ENCODE measurements at places on chromosomes 1 and 21.

DNA sequence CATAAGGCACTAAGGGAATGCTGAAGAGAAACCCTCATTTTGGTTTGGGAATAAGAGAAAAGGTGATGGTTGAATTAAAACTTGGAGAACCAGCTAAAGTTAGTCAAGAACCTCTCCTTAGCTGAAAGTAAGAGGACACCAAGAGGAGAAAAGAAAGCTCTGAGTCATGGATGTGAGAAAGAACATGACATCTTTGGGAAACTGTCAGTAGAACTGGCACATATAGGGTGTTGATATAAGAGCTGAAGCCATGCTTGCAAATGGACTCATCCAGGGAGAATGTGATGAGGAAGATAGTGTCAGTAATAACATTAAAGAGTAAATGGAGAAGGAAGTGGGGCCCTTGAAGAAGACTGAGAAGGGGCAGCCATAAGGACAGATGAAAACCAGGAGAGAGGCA, 54.3 kb downstream of the LRRC8C start:
- DNase-seq = no peak

DNA sequence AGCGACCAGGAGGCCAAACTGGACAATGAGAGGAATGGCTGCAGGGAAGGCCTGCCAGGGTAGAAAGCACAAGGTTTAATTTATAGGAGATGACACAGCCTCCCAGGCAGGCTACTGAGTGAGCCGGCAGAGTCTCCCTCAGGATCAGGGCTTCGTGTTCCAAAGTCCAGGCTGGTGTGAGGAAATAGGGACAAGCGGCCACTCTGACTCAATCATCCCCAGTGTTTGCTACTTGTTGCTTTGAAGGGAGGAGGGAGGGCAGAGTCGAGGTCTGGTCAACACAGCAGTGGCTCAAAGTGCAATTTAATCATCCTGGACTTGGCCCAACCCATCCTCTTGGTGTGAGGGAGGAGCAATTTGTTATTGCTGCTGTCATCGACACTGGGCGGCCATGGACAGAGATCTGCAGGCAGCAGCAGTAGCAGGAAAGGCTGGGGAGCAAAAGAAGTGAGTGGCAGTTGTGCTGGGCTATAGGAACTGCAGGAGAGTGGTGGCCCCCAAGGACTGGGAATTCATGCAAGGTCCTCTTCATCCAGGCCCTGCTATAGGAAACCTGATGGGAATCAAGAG, 27.5 kb downstream of the TBX15 start:
- DNase-seq = no peak

GRCh38 chr1:186722711-186723309, 42.6 kb upstream of the PTGS2 start:
- no peak for DNase-seq

- no peak for DNase-seq
These were observed 876 bp upstream of the NAV1 start for GRCh38 chr1:201537891-201538611.

GRCh38 chr1:115218034-115218405, 120.0 kb downstream of the NGF start:
- no peak for DNase-seq

DNA sequence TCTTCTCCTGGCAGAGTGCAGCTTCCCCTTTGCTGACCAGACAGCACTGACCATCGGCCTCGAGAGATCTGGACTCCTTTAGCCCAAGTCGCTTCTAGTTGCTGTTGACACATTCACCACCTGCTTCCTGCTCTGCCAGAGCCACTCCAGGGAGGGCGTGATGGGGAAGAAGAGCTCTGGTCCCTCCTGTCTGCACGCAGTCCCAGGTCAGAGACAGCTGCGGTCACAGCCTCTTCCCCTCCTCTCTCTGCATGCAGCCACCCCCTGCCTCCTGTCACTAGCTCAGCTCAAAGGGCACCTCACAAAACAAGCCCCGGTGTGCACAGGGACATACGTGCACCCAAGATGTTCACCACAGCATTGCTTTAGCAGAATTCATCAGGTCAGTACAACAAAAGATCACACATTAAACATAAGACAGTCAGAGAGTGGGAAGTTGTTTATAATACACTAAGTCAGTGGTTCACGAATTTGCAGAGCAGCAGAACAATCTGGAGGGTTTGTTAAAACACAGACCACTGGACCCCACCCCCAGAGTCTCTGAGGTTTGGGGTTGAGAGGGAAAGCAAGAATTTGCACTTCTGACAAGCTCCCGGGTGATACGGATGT, 132.9 kb downstream of the SYF2 start:
- no peak for DNase-seq

GRCh38 chr1:239185245-239185619, 201.1 kb upstream of the CHRM3 start:
- no peak for DNase-seq

GRCh38 chr1:93001893-93002292, 40.6 kb upstream of the DIPK1A start:
- no peak for DNase-seq

GRCh38 chr1:16293538-16293937, 56.6 kb upstream of the CPLANE2 start:
- no peak for DNase-seq

DNA sequence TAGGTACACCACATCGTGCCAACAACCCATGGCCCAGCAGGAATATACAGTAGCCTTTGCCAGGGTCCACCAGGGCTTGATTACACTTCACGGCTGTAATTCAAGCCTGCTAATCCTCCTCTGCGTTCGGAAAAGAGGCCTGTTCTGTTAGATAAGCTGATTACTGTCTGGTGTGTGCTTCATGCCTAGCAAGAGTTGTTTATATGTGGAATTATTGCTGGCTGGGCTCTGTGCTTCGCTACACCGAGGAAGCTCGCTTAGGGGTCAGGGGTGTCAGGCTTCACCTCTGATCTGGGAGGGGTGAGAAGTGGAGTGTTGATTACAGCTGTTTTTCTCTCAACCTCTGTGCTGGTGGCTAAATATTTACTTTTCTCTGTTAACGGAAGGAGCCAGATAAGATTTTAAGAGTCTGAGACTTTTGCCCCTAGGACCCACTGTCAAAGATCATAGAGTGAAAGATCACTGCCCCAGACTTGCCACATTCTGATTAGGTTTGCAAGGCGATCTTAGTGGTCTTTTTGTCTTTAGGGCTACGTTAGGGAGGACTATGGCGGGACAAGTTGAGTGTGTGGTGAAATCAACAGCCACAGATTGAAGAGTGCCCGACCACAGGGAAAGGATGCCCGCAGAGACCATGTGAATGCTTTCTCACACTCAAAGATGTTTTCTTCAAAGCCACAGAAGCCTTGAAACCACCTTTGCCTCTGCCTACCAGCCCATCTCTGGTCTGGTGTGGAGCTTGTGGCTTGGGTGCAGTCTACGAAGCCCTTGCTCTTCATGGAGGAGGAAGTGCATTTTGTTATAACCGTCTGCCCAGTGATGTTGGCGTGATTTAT, 216.1 kb downstream of the PBX1 start:
- DNase-seq = no peak

- no peak for DNase-seq
These were observed 61.1 kb upstream of the DMRTB1 start for GRCh38 chr1:53398091-53398490.

DNA sequence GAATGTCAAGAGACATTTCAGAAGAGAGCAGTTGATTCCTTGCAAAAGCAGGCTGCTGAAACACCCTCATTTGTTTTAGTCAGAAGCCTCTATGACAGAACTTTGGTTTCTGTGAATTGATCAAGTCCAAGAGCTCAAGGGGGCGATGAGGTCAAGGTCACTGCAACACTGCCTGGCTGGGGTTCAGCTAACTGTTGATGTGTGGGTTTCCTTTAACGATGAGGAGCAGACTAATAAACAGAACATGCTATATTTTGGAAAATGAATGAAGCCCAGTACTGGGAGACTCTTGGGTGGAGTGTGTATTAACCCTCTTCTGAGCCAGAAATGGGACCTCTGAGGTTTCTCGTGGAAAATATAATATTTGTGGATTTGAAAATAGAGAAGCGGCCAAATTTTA, 109.3 kb downstream of the ZC3H11B start:
- no peak for DNase-seq

- no peak for DNase-seq
These were observed 112.3 kb downstream of the GLUL start for GRCh38 chr1:182279302-182279701.

- DNase-seq = no peak
These were observed 9.0 kb upstream of the RHBG start for GRCh38 chr1:156359973-156360372.

DNA sequence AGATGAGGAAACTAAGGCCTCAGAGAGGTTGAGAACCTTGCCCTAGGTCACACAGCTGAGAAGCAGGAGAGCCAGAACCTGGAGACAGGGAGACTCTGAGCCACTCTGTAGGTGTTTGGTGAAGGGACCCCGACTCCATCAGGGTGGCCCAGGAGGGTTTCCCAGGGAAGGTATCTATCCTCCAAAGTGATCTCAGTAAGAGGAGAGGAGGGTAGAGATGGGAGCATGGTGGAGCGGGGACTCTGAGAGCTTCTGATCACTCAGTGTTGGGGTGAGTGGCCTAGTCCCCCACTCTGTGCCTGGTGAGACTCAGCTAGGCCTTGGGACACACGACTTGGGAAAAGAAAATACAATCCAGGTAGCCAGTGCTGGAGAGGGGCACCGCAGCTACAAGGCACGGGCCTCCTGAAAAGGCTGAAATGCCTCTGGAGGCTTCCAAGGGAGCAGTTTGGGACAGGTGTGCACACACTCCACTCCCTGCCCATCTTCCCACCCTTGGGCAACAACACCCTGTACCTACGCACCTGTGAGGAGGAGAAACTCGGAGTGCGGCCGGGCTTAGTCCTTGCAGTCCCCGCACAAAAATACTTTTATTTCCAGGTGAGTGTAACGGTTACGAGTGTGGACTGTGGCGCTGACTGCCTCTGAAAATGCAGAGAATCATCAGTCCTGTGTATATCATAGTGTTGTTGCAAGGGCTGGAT, 80.8 kb downstream of the CAMK2N1 start:
- no peak for DNase-seq

- DNase-seq = no peak
These were observed 143.0 kb downstream of the MRPL39 start for GRCh38 chr21:25464275-25464674.

DNA sequence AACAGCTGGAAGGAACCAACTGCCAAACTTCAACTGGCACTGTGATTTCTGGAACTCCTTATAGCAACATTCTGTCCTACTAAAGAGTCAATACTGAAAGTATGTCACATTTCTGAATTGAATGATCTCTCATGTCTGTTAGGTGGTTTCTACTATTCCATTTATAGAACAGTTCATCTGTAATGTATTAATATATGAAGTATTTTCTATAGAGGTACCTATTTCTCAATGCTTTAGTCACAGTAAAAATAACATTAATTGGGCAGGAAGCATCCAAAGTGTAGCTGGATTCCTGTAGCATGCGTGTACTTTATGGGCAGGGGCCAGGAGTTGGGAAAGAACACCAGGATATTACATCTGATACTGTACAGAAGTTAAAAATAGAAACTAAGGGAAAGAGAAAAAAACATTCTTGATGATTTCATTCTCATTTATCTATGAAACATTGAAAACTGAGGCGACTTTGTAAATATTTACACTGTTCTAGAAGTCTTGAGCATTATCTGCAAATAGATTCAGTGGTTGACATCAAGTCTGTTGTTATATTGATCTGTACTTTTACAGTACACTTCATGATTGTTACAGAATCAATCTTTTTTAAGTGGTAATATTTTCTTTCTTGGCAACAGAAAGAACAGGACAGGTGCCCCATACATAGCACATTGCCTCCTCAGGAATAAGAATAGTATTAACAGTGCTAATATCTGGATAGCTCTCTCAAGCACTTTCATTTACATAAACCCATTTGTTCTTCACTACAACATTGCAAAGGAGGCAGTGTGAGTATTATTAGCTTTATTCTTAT, 6.2 kb upstream of the ZNF281 start:
- no peak for DNase-seq

DNA sequence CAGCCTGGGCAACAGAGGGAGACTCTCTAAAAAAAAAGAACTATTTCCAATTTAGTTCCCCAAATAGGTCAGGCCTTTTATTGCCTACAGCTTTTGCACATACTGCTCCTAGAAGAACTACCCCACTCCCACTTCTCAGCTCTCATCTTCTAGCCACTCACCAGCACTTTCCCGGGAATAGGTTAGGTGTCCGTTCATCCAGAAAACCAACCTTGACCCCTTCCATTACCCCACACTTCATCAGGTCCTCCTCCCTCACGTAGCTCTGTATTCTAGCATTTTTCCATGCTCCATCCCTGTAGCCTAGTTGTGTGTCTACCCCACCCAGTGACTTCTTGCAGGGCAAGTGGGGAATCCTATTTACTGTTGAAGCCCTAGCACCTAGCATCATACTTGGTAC, 42.6 kb downstream of the C8B start:
- no peak for DNase-seq

GRCh38 chr1:65398083-65398482, 22.4 kb upstream of the LEPR start:
- no peak for DNase-seq

DNA sequence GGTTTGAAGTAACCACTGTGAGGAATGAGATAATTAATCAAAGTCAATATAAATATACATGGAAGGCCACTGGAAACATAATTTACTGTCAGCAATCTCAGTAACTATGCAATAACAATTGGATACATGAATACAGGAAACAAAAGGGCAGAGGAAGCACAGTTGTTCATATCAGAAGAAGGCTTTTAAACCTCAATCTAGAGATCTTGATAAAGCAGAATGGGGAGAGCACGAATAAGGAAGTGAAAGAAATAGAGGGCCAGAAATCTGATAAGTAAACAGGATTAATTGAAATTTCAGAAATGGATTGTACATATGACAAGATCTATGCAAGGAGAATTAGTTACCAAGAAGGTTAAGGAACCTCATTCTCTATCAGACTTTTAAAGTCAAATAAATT, 93.0 kb downstream of the EVI5 start:
- DNase-seq = no peak

DNA sequence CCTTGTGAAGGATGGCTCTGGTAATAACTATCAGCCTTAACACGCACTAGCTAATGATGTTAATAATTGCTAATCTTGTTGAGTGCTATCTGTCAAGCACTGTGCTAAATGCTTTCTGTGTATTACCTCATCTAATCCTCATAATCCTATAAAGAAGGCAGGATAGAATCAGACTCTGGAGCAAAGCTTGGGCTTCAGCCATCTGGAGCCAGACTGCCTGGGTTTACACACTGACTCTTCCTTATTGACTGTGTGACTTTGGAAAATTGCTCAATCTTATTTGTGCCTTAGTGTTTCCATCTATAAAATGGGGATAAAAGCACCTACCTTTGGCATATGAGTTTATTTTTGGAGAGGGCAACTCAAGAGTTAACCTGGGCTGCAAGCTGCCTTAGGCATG, 216.1 kb downstream of the NUF2 start:
- DNase-seq = no peak

DNA sequence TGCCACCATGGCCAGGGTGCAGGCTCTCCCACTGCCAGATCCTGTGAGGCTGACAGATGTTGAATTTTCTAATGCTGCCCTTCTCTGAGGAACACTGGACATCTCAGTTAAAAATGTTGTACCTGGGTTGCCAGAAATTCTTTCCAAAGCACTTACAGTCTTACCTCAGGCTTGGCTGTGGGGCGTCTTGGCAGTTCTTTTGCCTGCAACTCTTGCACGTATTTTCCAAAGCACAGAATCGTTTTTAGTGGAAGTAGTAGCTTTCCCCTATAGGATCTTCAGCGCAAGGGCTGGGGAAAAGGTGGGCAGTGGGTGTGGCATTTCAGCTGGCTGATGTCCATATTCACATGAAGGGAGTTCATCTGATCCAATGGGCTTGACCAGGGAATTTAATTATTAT, 53.9 kb downstream of the EDN2 start:
- DNase-seq = no peak

GRCh38 chr1:1511533-1512285, at the start of gene ATAD3A:
TSS of gene ATAD3A (plus strand) at chr1:1512162. CDS start at chr1:1512269, 107 bp downstream.
- DNase-seq = peak; percentile 94

- no peak for DNase-seq
These were observed 137.8 kb downstream of the LIPI start for GRCh38 chr21:14072761-14073535.

Data from T-helper 9 cell (primary cell).